ENCODE measurements at places on chromosomes 1 and 21.

DNA sequence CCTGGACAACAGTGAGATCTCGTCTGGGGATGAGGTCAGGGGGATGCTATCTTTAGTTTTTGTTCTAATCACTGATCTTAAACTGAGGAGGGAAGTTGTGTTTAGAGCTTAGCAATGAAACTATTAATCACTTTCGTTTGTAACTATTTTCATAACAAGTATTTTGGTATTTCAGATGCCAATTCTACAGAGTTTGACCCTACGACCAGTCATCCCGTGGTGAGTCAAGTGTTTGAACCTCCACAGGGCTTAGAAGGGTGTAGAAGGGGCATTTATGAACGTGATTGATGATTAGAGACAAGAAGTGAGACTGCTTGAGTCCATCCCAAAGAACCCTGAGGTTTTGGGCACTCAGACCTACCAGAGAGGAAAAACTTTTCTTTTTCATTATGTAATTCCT, 15.6 kb downstream of the SLFNL1 start:
- no peak for DNase-seq

- no peak for DNase-seq
These were observed 11.0 kb upstream of the LHX4 start for GRCh38 chr1:180218806-180219765.

DNA sequence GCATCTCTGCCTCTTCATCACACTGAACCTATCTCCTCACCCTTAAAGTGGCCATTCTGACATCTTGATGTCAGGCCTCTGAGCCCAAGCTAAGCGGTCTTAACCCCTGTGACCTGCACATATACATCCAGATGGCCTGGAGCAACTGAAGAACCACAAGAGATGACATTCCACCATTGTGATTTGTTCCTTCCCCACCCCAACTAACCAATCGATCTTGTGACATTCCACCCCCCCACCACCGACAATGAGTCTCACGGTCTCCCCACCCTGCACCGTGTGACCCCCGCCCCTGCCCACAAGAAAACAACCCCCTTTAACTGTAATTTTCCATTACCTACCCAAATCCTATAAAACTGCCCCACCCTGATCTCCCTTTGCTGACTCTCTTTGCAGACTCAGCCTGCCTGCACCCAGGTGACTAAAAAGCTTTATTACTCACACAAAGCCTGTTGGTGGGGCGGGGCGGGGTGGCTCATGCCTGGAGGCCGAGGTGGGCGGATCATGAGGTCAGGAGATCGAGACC, 21.0 kb upstream of the PINK1 start:
- DNase-seq, result no peak

DNA sequence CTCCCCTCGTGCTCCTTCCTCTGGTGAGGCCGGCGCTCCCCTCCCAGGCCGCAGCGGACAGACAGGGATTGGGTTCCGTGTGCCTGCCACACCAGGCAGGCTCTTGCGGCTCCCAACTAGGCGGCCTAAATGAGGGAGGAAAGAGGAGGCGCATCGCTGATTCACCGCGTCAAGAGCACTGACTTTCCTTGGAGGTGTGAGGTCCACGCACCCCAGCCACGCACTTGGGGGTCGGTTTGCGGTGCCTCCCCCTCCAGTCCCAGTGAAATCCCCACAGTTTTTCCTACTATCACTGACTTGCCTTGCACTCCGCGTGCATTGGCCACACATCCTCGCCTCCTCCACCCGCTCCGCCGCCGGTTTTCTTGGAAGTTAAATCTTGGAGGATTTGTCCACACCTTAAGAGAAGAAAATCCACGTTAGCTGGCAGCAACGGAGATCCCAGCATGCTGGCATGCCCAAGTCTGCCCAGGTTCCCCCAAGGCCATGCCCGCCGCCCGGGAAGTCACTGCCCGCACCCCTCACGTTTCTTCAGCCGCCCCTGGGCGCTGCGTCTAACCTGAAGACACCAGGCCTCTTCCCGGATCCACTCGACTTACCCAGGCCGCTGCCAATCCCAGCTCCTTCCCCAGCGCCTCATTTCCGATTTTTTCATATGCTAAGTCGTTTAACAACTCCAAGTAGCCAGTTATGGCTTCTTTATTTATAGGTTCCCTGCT, 1.1 kb upstream of the FOXD3 start:
- no peak for DNase-seq

GRCh38 chr1:61090546-61091202, 8.3 kb downstream of the NFIA start:
- DNase-seq, result no peak

DNA sequence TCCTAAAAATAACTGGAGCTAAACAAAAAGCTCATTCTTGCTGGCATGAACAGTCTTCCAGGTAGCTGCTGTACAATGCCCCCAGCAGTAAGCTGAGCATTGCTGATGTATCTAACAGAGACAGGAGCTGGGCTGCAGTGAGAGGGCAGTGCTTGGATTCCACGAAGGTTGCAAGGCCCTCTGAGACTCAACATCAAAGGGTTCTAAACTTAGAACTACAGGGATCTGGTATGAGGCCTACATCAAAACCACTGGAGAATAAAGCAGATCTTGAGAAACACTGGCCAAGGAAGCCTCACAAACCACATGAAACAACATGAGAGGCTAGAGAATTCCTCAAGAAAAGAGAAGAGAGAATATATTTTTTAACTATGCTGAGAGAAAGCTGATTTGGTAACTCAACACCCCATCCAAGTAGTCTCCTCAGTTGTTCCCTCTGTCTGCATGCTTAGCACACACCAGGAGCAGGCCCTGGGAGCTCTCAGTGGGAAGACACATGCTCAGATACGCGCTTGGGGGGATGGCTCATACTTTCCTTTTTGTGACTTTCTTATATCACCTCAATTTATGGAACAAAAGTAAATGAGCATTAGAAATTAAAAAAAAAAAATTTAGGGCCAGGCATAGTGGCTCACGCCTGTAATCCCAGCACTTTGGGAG, 27.7 kb downstream of the DSTYK start:
- no peak for DNase-seq

DNA sequence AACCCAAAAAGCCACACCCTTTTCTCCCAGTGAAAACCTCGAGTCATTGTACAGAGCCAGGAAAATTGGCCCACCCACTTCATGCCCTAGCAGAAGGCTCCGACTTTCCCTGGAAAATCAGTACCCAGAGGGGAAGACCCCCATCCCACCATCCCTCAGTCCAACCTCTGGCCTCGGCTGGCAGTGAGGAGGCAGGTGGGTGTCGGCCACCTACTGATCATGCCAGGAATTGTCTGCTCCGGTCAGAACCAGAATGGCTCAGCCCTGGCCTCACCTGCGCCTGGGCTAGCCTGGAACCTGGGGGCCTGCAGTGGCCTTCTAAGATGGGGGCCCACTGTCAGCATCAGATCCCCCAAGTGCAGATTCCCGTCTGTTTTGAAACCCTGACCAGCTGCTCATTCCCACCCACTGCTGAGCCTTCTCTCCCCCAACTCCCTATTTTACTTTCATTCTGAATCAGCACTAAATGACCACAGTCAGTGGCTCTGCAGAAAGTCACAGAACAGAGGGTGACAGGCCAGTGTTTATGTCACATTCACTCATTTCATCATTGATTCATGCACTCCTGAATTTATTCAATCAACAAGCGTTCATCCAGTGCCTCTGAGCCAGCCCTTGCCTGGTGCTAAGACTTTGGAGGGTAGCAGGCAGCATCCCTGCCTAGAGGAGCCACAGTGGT, 3.0 kb upstream of the S100A9 start:
- DNase-seq, result no peak

DNA sequence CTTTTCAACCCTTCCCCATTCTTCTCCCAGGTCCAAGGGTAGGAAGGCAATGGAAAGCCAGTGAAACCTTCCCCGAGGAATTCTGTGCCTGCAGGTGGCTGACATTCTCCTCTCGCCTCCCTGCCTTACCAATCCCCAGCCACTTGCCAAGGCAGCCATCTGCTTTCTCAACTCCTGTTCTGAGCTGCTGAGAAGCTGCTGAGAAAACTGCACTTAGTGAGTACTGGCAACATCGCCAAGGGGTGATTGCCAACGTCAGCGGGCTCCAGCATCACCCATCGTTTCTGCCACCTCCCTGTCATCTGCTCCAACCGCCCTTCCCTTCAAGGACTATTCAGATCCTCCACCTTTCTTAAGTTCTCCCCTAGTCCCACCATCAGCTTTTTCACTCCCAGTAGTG, 106.0 kb downstream of the PTPRU start:
- DNase-seq, result no peak

GRCh38 chr1:109786531-109787021, 22.9 kb upstream of the EPS8L3 start:
- no peak for DNase-seq

GRCh38 chr1:184065559-184065958, 14.0 kb downstream of the TSEN15 start:
- DNase-seq, result no peak

DNA sequence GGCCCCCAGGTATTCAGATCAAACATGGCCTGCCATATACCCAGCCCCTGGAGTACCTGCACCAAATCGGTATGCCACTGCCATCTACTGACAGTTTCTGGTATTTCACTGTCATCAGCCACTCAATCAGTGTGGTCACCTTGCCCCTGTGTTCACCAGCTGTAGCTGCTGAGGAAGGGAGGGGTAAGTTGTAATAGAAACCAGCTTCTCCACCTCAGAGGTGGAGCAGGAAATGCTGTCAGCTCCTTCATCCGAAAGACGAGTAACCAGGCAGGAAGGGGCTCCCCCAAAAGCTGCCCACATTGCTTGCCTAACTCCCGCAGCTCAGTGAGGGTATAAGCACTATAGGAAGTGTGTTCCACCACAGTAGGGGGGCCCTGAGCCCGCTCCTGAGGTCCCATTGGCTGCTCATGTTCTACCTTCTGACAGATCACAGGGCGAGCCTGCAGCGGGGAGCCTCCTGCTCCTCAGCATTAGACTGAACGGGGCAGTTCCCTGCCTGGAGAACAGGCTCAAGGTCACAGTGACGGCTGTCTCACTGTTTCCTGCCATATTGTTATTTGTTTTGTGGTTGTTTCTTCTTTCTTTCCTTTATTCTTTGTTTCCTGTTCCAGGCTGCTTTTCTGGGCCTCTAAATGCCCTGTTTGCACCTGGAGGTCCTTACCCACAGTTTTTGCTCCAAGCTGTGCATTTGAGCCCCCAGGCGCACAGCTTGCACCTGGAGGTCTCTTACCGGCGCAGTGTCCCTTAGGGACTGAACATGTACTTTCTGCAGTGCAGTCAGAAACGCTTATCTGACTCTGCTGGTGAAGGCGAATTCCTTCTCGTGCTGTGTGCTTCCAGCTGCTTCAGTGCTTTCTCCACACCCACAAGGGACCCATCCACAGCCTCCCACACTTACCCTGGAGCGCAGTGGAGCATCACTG, 1638.3 kb downstream of the MRPL39 start:
- peak; percentile 74 for DNase-seq

DNA sequence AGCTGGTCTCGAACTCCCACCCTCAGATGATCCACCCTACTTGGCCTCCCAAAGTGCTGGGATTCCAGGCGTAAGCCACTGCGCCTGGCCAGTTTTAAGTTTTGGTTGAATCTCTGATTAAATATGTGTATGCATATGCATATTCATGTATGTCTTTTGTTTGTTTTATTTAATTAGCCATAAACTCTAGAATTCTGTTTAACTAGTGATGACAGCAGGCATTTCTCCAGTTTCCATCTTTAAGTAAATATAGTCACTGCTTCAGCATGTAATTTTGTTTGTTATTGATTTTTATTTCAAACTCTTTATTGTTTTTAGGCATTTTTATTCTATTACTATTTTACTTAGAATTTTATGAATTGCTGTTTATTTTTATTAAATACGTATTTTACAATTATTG, 58.0 kb downstream of the NUF2 start:
- DNase-seq, result no peak

DNA sequence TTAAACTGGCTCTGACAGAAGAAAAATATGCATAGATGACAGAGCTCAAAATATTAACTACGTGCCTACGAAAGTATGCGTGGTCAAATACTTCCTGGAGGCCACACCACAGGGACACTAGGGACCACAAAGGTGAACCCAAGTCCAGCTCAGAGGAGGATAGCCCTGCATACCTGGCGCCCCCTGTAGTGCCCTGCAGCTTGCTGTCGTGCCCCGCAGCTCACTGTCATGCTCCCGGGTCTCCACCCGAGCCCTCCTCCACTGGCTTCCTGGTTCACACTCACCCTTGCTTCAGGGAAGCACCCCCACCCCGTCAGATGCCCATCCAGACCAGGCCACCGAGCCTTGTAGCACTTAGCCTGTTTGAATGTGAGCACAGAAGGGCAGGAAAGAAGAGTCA, 16.7 kb upstream of the NADK start:
- DNase-seq, result no peak

- DNase-seq, result peak; percentile 32
These were observed 81.4 kb downstream of the NENF start for GRCh38 chr1:212514056-212514614.

DNA sequence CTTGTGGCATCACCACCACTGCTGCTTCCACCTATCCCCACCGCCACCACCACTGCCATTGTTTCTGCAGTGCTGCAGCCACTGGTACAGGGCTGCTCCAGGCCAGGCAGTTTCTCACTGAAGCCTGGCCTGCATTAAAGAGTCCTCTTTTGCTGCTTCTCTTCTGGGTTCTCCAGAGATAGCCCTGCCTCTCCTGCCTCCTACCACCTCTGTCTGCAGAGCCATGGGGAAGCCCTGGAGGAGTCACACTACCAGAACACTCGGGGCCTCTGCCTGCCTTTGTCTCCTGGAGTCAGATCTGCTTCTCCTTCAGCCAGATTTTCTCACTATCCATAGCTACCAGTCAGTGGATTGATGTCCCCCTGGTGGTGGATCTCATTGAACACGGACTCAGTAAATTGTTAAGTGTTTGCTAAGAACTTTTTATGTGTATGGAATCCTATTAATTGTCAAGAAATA, 37.7 kb upstream of the DDAH1 start:
- DNase-seq, result peak; percentile 45

GRCh38 chr1:75396745-75397144, 214.2 kb downstream of the SLC44A5 start:
- no peak for DNase-seq

DNA sequence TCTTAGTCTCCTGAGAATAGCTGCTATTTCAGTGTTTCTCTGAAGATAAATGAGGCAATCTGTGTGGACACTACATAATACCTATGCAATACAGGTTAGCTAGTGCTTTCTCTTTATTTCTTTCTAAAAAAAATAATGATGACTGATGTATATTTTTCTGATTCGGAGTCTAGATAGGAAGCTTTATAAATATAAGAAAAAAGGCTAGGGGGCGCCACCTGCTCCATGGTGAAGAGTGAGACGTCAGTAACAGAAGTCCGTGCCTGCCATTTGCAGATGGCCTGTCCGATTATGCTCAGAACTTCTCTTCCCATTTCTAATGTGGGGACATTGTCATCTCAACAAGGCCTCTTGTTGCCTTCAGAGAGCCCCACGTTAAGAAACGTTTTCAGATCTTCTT, 26.4 kb downstream of the QSOX1 start:
- no peak for DNase-seq
